Glutamatergic neuron (in vitro differentiated cells): ENCODE measurements at places on chromosomes 2 and 18.

DNA sequence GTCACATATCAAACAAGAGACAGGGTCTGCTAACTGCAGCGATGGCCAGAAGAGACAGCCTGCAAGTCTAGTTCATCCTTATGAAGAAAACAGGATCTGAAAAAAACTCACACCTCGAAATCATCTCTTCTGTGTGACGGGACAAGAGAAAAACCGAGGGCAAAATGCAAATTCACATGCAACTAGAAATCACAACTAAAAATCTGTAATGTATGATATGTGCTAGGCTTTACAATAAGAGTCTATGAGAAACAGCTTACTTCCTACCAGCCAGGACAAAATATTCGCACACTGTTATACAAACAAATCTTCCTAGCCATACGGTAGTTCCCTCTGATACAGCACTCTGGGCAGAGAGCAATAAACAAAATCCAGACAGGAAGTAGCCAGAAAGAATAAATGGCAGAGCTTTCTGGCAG, 48.8 kb downstream of the ANKRD44 start:
- no peak for DNase-seq

GRCh38 chr2:118841828-118842461, 5.5 kb downstream of the EN1 start:
- DNase-seq, result no peak

DNA sequence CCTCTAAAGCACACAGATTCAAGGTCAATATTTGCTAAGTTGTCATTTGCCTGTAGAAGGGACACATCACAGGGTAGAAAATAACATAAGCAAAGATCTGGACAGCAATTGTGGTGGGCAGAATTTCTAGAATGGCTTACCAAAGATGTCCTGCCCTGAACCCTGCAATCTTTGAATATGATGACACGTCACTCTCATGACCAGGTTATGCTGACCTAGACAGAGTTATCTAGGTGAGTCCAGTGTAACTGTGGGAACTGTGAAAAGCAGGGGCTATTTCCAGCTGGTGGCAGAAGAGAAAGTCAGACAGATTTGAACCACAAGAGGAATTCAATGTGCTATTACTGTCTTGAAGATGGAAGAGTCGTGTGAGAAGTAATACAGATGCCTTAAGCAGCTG, 112.3 kb upstream of the CNGA3 start:
- no peak for DNase-seq

- DNase-seq, result no peak
Measured at GRCh38 chr18:2978661-2979106, 34.3 kb downstream of the LPIN2 start.

DNA sequence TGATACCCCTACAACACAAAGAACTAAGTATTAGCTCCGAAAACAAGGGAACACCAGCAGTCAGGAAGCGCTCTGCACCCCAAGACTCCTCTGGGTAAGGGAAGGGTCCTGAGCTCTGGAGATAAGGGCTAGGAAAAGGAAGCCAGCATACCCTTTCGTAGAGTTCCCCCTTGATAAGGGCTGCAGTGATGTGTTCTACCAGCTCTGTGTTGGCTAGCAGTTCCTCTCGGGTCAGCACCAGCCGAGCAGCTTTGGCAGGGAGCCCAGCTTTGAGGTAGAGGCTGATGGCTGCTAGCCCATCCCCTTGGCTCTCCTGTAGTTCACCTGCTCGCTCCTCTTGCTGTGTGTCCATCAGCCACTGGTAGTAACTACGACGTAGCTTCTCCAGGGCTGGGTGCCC, 18.9 kb downstream of the KRTCAP3 start:
- no peak for DNase-seq

- DNase-seq, result no peak
Measured at GRCh38 chr18:40423291-40423690, 1531.7 kb upstream of the PIK3C3 start.

GRCh38 chr18:25289001-25289631, 62.9 kb downstream of the ZNF521 start:
- no peak for DNase-seq

DNA sequence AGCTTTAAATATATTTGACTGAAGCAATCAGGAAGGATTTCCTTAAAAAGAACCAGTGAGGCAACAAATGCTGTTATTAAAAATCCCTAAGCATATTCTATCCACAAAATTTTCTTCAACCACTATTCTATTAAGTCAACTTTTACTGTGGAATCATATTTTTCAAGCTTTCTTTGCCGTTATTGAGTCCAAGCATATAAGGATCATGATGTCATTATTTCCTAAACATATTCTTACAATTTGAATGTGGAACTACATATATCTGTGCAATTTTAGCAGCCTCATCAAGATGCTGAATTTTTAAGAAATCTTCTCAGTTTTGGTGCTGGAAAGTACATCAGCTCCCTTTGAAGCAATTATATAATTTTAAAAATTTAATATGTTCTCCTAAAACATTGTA, 5.6 kb downstream of the IFIH1 start:
- DNase-seq, result no peak

DNA sequence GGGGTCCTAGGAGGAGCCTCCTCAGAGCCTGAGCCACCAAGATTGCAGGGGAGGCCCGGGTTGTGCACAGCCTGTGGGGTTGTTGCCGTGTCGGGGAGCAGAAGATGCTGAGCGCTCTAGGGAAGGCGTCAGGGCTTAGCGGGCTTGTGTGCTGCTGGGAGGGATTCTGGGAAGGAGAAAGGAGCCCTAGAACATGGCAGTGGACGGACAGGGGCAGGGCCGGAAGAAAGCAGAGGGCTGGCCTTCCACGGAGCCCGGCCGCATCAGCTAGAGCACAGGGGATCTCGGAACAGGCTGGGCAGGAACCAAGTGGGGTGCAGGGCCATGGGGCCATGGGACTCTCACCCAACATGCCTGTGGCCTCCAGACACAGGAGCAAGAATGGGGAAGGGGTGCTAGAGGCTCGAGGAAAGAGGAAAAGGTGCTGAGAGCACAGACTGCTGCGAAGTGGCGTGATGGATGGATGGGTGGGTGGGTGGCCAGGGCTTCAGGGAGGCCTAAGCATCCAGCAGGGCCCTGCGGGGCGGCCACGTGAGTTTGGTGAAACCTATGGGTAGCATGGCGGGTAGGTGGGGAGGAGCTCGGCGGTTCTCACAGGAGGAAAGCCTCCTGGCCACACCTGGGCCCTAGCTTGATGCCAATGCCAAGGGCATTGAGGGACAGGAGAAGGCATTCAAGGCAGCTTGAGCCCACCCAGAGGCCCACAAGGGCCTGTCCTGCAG, 35.8 kb downstream of the MTERF4 start:
- no peak for DNase-seq

GRCh38 chr2:129006135-129006886, 687.6 kb upstream of the HS6ST1 start:
- no peak for DNase-seq

DNA sequence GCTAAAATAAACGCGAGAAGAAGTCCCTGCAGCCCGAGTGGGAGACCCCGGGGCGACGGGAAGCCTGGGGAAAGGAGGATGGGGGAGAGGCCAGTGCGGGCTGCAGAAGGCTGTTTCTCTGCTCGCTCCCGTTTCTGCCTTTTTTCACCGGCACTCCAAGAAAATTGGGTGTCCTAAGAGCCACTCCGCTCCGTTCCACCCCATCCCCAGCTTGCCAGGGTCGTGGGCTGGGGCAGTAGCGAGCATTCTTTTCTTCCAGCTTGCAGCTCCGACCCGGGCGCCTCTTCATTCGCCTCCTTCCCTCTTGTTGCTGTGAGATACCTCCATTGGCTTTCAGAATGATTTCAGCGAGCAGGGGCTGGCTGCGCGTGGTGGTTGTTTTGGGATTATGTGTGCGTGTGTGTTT, 1.1 kb downstream of the HOXD3 start:
- DNase-seq, result peak; percentile 27

DNA sequence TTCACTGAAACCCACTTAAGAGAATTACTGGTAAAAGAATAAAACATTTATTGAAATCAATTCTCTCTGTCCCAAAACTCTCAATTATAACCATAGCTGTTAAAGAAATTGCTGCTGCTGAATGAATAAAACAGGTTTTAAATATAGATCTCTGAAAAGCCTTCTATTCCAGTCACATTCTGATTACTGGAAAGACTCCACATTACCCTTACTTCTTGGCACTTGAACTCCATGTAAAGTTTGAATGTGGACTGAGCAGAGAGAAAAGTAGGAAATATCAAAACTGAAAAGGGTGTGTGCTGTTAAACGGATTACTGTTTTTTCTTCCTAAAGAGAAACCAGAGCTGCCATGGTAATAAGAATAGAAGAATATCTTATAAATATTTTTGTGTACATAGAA, 655.3 kb upstream of the SETBP1 start:
- DNase-seq, result no peak

DNA sequence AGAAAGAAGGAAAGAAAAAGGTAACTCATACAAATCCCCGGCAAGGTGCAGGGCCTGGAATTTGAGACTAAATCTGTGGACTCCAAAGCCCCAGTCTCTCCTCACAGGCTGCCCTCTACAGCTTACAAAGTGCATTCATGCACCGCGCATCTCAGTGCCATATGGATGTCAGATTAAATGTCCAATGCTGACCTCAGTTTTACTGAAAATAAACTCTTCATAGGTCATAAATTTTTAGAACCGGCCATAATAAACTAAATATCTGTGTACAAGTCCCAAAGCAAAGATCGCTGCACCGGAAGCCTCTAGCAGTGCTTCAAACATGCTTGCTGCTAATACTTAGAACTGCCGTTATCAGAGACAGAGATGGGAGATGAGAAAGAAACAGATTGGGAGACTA, 17.7 kb downstream of the ST6GAL2 start:
- no peak for DNase-seq

- no peak for DNase-seq
Measured at GRCh38 chr2:232238108-232238507, 140.4 kb upstream of the ALPP start.

- no peak for DNase-seq
Measured at GRCh38 chr2:151334082-151334815, 23.1 kb upstream of the TNFAIP6 start.
